ENCODE measurements at places on chromosomes 2 and 18. TPM values are rescaled to one million over a fixed set of nuclear protein-coding genes. Genes with fewer than 3 reads are reported as not detected.
A peak's percentile ranks its signal among the peaks of the same experiment; 100 is the strongest.

DNA sequence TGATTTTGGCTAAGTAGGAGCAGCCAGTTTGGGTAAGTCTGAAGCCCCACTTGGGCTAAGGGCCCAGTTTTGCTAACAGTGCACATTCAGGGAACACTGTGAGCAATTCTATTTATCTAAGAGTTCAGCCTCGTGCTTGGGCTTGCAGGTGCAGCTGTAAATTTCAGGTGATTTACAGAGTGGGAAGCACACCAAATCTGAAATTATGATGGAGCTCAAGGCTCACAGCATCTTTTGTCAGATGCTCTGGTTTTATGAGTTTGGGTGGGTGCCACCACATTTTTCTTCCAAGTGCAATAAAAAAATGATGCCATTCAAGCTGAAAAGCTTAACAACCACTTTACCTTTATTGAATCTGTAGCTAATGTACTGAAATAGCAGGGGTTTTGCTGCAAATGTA is 671.2 kb downstream of the LRRTM4 start:
- DNase-seq, result no peak

DNA sequence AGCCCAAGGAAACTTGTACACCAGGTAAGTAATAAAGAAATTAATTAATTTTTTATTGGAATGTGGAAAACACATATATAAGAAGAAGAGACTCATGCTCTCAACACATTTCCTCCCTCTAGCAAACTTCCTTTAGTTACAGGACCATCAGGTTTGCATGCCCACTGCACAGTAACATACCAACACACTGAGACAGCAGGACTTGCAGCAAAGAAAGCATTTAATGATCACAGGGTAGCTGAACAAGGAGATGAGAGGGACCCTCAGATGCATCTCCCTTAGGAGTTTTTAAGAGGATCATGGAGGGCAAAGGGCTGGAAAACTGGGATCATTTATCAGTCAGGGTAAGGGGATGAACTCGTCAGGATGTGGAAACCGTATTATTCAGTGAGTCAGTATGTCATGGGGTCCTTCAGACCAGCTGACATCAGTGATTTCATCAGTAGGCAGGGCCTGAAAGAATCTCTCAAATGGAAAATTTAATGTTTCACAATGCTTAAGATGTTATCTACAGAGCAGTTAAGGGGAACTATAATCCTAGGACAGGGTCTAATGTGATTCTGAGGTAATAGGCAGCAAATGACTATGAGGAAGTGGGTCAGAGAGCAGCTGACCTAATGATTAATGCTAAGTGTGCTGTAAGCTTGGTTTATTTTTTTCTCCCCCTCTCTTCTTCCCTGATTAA is 193.8 kb upstream of the RND3 start:
- no peak for DNase-seq

DNA sequence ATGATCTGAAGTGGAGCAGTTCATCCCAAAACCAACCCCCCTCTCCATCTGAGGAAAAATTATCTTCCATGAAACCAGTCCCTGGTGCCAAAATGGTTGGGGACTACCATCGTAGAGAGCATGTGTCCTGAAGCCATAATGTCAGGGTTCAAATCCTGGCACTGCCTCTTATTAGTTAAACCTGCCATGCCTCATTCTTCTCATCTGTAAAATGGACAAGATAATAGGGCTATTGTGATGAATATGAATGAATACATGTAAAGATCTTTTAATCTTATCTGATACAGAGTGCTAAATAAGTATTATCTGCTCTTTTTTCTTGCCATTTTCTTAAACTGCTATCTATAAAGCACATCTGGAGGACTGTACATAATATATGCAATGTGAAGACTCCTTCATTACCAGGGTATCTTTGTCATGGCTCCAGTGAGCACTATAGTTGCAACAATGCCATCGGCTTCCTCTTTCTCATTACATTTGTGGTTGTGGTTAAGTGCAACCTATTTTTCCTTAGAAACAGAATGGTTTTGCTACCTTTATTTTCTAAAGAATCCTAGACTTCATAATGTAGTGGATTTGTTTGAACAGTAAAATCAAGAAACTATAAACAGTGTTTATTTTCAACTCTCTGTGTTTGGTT is 27.0 kb downstream of the MFSD6 start:
- DNase-seq, result no peak

FTCDNL1 gene
- 3.9 TPM for polyA plus RNA-seq

CACNB4 gene
- polyA plus RNA-seq, result 11.4 TPM

DNA sequence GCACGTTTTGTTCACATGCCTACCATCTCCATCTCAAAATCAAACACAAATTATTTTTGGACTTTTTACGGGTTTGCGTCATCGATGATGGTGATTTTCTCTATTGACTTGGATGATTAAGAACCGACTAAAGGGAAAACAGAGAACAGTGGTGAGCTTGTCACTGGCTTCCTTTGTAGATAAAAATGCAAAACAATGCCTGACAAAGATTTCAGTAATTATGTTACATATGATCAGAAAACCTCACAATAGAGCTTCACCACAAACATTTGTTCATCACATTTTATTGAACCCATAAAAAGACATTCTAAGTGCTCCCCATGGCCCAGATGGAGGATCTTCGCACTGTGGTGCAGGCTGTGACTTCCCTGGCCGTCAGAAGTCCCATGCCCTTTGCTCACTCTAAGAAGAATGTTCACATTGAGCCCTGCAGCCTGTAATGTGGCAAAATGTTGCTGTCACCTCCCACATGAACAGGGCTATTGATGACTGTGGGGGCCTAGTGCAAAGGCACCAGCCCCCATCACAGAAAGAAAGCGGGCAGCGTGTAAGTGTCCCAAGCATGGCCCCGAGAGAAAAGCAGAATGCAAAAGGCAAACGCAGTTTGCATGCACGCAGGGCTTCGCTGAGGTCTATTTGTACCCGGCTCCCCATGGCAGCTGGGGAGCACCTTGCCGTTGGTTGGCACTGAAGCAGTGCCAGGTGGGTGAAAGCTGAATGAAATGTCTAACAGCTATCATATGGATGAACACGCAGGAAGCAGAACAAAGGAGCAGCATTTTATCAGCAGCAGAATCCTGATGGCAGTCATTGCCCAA is 60.6 kb downstream of the BCL2 start:
- no peak for DNase-seq

DNA sequence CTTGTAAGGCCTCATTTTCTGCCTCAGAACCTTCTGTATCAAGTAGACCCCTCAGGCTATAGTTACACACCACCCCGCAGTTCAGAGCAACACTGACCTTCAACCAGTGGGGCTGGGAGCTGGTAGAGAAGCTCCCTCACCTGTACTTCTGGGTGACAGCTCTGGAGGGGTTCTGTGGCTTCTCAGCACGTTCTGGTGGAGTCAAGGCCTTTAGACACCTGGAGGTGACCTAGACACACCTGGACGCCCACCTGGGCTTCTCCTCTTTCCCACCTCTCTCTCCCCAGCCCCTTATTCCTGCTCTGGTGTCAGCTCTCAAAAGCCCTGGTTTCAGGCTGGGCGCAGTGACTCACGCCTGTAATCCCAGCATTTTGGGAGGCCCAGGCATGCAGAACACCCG is 7.3 kb upstream of the CIB4 start:
- DNase-seq, result no peak

DNA sequence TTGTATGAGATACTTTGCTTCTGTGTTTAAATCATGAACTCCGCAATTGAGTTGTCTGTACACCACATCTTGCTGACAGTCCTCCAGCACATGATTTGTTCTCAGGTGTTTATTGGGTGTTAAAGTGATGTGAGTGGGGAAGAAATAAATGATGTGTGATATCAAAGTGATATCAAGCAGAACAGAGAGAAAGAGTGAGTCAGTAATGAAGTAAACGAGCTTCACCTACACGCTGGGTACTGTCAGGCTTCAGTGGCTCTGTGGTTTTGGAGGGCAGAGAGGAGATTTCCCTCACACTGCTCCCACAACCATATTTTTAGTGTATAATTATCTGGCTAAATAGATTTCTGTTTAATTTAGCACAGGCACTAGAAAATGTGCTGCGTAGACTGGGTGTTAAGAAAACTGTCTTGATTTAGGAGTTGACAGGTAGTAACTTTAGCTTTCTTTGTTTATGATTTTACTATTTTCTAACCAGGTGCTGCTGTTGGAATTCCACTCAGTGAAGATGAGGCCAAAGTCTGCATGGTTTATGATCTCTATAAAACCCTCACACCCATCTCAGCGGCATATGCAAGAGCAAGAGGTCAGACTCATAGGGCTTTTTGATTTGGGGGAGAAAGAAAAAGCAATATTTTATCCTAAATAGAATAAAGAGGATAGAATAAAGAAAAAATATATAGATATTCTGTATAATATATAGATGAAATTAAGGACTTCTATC is 21.2 kb downstream of the ATIC start:
- DNase-seq, result peak; percentile 20

GRCh38 chr2:10410001-10410822 is 37.9 kb downstream of the ODC1 start:
- DNase-seq, result peak; percentile 86

GPR45 gene
- polyA plus RNA-seq, result 0.22 TPM

DNA sequence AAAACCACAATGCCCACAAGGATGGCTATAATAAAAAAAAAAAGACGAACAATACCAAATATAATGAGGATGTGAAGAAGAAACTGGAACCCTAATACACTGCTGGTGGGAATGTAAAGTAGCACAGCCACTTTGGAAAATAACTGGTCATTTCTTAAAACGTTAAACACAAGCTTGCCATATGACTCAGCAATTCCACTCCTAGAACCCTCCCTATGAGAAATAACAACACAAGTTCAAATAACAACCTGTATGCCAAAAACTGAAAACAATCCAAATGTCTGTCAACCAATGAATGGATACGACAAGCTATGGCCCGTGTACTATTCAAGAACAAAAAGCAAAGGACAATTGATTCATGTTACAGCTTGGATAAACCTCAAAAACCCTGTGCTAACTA is 7.0 kb upstream of the ALPK2 start:
- DNase-seq, result peak; percentile 38

DNA sequence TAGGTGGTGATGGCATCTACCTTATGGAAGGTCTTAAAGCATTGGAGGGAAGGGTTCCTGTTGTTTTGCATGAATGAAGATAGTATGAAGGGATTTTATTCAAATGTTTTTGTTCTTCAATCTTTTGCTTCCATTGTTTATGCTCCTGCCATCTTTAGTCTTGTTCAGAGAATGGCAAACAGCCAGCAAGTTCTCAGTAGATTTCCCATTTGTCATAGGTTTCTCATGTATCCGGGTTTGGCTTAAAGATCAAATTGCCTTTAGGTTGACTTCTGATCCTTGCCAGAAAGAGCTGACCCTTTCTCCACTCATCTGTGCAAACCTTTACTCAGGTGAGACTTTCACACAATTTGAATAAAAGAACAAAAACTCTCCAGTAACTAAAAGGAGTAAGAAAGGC is 44.2 kb upstream of the STAT4 start:
- no peak for DNase-seq

- no peak for DNase-seq
Observed at GRCh38 chr2:177646791-177647190, 254.2 kb downstream of the AGPS start.

DNA sequence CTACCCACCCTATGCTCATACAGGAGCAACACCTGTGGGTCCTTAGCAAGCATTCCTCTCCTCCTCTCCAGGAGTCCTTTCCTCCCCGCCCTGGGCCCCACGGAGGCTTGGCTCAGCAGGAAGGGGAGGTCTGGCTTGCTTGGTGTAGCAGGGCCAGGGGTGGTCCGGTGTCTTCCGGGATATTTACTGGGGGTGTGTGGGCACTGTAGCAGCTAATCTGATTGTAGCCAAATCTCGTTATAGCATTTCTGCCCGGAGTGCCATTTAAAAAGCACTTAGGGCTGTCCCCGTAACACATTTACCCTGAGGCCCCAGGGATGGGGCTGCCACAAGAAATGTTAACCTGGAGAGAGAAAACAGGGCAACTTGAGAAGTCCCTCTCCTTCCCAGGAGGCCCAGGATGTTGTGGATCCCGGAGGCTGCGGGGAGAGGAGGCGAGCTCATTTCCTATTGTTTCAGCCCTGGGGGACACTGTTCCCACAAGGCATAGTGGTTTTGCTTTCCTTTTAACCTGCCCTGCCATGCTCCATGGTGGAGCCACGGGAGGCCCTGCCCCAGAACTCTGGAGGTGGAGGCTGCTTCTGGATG is 134.5 kb downstream of the CLIP4 start:
- no peak for DNase-seq

VSNL1 gene
- polyA plus RNA-seq, result 0.10 TPM

- DNase-seq, result no peak
Observed at GRCh38 chr18:46821856-46822711, 65.2 kb upstream of the ST8SIA5 start.

DNA sequence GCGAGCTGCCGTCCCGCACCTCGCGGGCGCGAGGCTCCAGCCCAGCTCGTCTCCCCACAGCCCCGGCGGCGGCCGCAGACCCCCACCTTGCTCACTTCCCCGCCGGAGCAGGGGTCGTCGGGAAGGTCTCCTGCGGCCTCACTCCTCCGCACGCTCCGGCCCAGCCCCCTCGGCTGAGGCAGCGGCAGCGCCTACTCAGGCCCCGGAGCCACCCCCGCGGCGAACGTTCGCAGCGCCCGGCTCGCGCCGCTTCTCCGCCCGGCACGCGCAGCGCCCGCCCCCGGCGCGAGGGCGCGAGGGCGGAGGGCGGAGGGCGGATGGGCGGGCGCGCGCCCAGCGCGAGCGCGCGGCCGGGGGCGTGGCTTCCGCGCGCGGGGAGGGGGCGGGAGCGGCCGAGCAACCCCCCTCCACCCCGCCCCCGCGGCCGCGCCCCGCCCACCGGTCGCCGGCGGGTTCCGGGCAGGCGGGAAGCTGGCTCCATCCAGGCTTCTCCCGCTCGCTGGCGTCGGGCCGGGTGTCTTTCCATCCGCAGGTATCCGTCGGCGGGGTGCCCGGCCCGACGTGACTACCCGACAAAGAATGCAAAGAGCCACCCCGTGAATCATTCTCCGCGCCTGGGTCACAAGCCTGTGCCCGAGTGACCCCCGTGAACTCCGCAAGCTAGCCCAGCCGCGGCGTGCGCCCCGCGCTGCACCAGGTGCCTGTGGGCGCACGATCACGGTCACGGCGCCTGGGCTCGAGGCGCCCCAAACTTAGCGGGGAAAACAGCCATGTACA is at the start of gene DTNB:
Gene DTNB (minus strand): TSS at position 278 of the 777 bp plus-strand sequence. CDS start 20,917 bp downstream, outside the sequence.
- DNase-seq, result no peak

DNA sequence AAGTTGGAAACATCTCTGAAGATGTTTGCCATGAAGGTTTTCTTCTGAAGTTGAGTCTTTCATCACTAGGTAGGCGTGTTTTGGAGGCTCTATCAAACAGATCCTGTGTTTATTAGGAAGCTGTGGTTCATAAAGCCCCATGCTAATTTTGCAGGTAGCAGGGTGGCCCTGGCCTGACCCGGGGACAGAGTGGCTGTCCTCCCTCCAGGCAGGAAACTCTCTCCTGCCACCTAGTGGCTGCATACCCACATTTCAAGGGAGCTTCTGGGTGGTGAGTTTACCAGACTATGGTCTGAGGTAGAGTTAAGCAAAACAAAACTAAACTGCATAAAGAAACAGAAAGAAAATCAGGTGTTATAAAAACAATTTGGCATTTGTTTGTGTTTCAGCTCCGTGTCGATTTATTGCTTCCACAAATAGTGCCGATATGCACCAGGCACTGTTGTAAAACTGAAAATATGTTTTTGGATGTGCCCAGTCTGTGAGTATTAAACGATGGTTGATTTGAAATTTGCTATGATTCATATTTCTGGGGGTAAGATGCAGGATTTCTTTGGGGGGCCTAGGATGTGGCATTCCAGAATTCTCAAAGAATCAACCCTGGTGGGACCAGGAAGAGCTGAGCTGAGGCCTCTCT is 26.0 kb upstream of the IL37 start:
- DNase-seq, result peak; percentile 39

All from GM12878 (cell line).